ENCODE measurements at places on chromosomes 12 and 14.

- DNase-seq = no peak
Observed at GRCh38 chr12:109047081-109047805, 5.1 kb upstream of the USP30 start.

GRCh38 chr14:105508069-105508468 lies 17.0 kb downstream of the TEDC1 start:
- no peak for DNase-seq

DNA sequence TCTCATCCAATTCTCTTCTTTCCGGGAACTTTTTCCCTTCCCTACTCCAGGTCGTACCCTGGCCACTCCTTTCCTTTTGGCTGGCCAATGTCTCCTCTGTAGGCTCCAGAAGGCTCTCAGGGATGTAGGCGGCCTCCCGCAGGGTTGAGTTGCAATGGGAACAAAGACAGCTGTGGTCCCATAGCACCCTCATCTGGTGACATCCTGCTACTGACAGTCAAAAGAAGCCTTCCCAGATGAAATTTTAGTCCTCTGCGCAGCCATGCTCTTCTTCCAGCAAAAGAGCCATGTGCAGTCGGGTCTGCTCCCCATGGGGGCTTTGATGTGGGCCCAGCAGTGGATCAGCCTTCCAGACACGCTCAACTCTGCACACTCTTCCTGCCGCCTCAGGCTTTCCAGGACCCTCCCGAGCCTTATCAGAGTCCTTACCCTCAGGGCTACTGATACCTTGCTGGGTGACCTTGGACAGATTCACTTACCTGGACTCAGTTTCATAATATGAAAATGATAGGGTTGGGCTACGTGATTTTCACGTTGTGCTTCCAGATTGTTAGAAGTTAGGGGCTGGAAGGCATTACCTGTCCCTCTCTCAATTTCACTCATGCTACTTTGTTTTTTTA lies 5.5 kb upstream of the CELA1 start:
- no peak for DNase-seq

- DNase-seq = no peak
Observed at GRCh38 chr12:118513611-118514010, 137.3 kb downstream of the SUDS3 start.

GRCh38 chr12:52254180-52254964 lies 20.1 kb upstream of the KRT86 start:
- DNase-seq = no peak

GRCh38 chr12:106733660-106734059 lies 40.8 kb upstream of the RIC8B start:
- no peak for DNase-seq

Measured in activated B cell treated with CpG ODN at 0.5 μM for 24 hours (primary cell).